Activated CD4-positive, alpha-beta T cell treated with anti-CD3 and anti-CD28 coated beads, Interleukin-2, amount 50 U/mL, for 24 hours (primary cell): ENCODE measurements at places on chromosomes 5 and 9.

GRCh38 chr9:116350213-116350612 lies 196.6 kb downstream of the PAPPA start:
- DNase-seq = no peak

DNA sequence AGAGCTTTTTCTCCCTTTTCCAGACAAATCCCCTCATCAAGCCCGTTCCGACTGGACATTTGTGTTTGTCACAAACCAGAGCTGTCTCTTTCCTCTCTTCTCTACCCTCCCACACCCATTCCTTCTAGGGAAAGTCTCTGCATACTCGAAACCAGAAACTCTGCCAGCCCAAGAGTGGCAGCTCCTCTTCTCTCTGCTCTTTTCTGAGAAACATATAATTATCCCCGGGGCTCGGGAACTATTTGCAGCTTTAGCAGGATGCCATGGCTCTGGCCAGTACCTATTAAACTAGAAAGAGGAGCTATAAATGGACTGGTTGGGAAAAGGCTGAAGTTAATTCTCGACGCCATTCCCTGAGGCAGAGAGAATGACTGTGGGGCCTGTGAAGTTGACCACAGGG lies 82.6 kb downstream of the SH3PXD2B start:
- no peak for DNase-seq

GRCh38 chr5:126680191-126680817 lies 79.6 kb downstream of the PHAX start:
- DNase-seq = no peak

DNA sequence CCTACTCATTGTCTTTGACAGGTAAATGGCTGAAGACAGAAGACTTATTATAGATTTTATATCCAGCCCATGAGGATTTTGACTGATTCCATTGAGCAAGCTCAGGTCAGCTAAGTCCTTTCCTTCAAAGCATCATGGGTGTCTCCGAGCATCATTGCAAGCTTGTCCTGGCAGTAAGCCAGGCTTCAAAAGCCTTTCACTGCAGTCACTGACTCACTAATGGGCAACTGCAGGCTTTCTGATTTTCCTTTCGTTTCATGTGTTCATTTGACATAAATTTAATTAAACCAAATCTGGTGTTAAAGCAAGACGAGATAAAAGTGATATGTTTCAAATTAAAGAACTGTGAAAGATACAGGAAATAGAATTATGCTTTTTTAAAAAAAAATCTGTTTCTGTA lies 426.2 kb downstream of the ANXA1 start:
- no peak for DNase-seq

DNA sequence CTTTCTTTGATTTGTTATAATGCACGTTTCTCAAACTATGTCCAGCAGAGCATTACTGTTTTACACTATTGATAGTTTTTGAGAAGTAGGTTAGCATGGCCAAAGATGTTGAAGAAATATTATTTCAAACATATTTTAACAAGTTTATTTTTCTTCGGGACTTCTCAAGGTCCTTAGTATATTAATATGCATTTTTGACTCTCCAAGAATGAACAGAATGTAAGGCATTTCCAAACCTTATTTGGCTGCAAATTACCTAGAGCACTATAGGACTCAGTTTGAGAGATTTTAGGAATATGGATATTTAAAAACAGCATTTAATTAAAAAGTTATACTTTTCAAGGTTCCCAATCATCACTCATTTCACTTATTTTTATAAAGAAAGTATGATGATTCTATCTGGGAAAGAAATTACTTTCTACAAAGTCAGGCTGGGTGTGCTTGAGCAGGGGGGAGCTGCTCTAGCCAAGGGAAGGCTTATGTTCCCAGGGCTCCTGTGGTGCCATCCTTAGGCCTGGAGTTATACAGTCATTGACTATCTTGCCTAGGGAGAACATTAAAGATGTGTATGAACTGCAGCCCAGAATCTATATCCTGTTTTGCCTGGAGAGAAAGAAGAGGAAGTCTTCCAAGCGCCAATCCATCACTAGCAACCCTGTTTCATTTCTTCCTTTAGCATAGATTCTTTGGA lies 27.6 kb upstream of the NREP start:
- no peak for DNase-seq

- DNase-seq = no peak
These were observed 120.8 kb downstream of the GALNT10 start for GRCh38 chr5:154311362-154311761.

- DNase-seq = no peak
These were observed 47.8 kb upstream of the TRIM32 start for GRCh38 chr9:116639251-116639741.

DNA sequence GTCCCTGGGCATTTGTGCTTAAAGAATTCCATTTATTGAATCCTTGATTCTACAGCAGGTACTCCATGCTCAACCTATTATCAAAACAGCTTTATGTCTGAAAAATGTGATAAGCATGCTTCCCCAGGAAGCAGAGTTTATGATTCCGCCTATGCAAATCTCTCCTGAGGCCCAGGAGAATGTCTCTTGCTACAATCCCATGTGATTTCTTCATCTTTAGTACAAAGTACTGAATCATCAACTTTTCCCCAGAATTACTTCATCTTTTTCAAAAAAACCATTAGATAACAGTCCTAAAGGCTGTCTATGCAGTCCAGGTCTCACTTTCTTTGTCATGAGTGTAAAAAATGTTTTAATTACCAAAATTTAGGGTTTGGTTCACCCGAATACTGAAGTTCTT lies 130.2 kb upstream of the ADAMTSL1 start:
- no peak for DNase-seq

- DNase-seq = no peak
These were observed 179.5 kb upstream of the TARS1 start for GRCh38 chr5:33261305-33261704.

- no peak for DNase-seq
These were observed 16.3 kb downstream of the PAM start for GRCh38 chr5:102771435-102771834.
